Stimulated activated CD4-positive, alpha-beta T cell treated with anti-CD3 and anti-CD28 coated beads, TNF-alpha, amount 100 ng/mL, for 24 hours (primary cell): ENCODE measurements at places on chromosomes 12 and 14.

- no peak for DNase-seq
These were observed 50.5 kb downstream of the TRAF3 start for GRCh38 chr14:102827716-102828115.

- no peak for DNase-seq
These were observed 40.4 kb downstream of the SFSWAP start for GRCh38 chr12:131751335-131751734.

DNA sequence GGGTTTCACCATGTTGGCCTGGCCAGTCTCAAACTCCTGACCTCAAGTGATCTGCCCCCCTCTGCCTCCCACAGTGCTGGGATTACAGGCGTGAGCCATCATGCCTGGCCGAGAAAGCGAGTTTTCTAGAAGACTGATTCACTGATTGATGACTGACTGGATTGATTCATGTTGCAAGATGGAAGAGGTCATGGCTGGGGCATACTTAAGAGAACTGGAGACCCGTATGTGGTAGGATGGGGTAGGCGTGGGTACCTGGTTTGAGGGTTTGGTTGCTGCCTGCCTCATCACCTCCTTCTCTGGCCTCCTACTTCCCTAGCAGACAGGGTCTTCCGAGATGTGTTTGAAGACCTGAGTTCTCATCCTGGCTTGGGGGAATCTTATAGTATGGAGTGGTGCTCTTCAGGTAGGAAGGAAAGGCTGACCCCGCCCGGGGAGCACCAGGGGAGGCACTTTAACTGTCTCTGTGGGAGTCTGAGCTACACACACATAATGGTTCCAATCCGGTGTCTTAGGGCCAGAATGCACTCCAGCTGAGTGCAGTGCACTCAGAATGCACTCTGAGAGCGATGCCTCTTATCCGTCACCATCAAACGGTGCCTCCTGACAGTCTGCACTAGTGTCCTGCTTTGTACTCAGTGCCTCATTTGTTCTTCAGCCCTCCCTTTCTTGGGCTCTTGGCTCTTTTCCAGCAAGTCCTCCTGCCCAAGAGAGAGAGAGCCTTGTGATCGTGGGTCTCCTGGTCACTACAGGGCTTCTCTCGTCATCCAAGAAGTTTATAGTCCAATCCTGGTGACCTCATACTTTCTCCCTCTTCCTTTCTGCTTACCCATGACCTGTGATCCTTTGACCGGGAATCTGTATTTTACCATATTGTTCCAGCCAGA, 19.7 kb downstream of the PLEKHG3 start:
- no peak for DNase-seq

- no peak for DNase-seq
These were observed 3.2 kb downstream of the SPTLC2 start for GRCh38 chr14:77613201-77613600.

GRCh38 chr14:34678306-34678705, 36.1 kb downstream of the CFL2 start:
- DNase-seq, result no peak
